M059J (cell line): ENCODE measurements at places on chromosomes 16 and 17. TPM values are rescaled to one million over a fixed set of nuclear protein-coding genes. Genes with fewer than 3 reads are reported as not detected.

GRCh38 chr17:46264456-46265198, 30.3 kb upstream of the LRRC37A start:
- peak; percentile 99 for DNase-seq

- no peak for DNase-seq
These were observed at the start of gene NTN3 for GRCh38 chr16:2471016-2471652. Gene NTN3, plus strand, starts transcription at chr16:2471297. Its CDS starts 405 bp downstream, at chr16:2471702.

DNA sequence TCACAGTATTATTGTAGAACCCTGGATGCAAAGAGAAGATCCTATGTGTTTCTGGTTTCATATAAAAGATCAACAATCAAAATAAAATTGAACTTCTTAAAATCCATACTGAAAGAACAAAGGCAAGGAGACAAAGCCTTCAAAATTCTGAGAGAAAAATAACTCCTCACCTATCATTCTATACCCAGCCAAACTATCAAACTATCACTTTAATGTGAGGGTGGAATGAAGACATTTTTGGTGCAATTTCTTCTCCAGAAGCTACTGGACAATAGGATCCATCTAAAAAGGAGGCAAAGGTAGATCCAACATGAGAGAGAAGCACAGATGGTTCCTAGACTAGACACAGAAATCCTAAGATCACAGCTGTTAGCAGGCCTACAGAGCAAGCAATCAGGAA, 71.1 kb downstream of the CPPED1 start:
- no peak for DNase-seq

- DNase-seq, result no peak
These were observed 27.5 kb downstream of the CEP131 start for GRCh38 chr17:81194941-81195901.

GRCh38 chr16:10076037-10076436, 106.2 kb downstream of the GRIN2A start:
- DNase-seq, result no peak

GRCh38 chr17:76397687-76398522, 13.5 kb downstream of the SPHK1 start:
- DNase-seq, result peak; percentile 80

DNA sequence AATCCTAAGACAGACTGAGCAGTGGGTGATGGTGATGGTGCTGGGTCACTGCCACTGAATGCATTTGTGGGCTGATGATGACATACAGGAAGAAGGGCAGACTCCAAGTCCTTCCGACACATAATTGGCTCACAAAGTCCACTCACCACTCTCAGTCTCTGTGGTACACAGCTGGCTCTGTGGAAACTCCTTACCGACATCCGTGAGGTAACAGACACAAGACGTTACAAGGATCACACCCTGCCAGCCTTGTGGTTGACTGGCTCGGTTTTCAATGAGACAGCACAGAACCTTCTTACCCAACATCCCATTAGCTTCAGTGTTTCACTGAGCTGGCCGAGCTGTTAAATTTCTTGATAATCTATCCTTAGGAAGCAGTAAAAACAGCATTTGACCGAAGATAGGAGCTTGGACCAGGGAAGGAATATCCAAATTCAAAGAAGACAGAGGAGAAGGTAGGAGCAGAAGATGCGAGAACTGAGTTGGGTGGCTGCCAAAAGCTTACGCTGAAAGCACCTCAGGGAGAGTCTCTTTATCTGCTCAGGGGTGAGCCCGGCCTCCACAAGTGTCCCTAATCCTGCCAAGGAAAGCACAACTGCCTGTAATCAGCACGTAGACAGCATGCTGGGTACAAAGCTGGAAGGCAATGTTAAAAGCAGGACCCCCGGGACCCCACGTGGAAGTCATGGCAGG, 5.5 kb upstream of the MXRA7 start:
- peak; percentile 97 for DNase-seq

- no peak for DNase-seq
These were observed 192.8 kb upstream of the CHMP6 start for GRCh38 chr17:80798595-80799537.

DNA sequence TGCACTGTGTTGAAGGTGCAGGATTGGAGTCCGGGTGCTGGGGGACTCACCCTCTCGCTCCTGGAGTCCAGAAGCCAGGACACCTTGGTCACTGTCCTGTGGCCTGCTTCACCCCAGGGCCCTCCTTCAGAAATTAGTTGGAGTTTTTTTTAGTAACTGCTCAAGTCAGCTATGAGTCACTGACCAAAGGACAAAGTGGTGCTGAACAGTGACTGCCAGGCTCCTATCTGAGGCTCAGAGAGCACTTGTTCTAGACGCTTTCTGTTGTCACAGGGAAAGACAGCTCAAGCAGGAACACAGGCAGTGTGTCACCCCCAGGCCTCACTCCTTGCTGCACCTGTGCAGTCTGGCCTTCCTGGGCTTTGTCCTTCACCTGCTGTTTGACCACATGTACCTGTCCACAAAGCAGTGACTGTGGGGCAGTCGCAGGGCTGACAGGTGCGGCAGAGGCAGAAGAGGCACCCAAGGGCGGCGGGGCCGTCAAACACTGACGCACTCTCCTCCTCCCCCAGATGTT, 4.1 kb upstream of the FAAP100 start:
- DNase-seq, result peak; percentile 77

GRCh38 chr16:875182-876040, 74.9 kb upstream of the GNG13 start:
- no peak for DNase-seq

- DNase-seq, result no peak
These were observed 252.4 kb downstream of the IRF8 start for GRCh38 chr16:86151239-86151851.

DNA sequence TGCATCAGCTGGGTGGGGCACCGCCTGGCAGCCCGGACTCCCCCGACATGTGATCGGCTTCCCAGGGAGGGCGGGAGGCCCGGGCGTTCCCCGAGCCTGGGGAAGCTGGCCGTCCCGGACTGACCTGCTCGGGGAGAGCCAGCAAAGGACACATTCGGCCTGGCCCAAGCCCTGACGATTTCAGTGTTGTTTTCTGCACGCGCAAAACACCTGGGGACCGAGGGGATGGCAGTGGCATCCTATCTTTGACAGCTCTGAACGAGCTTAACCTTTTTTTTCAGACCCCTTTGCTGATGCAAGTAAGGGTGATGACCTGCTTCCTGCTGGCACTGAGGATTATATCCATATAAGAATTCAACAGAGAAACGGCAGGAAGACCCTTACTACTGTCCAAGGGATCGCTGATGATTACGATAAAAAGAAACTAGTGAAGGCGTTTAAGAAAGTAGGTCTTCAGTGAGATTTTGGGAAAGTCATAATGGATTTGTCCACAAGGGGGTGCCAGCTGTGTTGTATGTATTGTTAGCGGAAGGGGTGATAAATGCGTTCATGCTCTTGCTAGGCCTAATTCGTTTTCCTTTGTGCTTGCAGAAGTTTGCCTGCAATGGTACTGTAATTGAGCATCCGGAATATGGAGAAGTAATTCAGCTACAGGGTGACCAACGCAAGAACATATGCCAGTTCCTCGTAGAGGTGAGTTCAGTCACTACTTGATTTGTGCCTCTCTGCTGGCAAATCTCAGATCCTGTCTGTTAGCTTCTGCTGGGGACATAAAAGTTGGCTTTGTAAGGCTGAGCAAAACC, 1.0 kb downstream of the EIF1 start:
- DNase-seq, result peak; percentile 44

DNA sequence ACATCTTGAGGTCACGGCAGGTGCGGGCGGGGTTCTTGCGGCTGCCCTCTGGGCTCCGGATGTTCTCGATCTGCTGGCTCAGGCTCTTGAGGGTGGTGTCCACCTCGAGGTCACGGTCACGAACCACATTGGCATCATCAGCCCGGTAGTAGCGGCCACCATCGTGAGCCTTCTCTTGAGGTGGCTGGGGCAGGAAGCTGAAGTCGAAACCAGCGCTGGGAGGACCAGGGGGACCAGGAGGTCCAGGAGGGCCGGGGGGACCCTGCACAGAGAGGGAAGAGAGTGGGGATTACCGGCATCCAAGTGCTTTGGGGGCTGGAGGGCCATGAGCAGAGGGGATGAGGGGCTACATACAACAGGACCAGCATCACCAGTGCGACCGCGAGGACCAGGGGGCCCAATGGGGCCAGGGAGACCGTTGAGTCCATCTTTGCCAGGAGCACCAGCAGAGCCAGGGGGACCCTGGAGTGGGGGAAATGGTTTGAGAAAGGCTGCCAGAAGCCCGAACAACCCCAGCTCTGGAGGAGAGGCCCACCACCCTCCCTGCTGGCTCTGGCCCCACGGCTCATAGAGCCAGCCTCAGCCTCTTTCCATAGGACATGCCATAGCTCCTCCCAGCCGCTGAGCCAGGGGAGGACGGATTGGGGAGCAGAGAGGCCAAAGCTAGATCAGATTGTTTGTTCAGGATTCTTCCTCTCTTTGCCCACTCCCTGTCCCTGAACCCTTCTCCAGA, 14.6 kb downstream of the COL1A1 start:
- DNase-seq, result no peak

DNA sequence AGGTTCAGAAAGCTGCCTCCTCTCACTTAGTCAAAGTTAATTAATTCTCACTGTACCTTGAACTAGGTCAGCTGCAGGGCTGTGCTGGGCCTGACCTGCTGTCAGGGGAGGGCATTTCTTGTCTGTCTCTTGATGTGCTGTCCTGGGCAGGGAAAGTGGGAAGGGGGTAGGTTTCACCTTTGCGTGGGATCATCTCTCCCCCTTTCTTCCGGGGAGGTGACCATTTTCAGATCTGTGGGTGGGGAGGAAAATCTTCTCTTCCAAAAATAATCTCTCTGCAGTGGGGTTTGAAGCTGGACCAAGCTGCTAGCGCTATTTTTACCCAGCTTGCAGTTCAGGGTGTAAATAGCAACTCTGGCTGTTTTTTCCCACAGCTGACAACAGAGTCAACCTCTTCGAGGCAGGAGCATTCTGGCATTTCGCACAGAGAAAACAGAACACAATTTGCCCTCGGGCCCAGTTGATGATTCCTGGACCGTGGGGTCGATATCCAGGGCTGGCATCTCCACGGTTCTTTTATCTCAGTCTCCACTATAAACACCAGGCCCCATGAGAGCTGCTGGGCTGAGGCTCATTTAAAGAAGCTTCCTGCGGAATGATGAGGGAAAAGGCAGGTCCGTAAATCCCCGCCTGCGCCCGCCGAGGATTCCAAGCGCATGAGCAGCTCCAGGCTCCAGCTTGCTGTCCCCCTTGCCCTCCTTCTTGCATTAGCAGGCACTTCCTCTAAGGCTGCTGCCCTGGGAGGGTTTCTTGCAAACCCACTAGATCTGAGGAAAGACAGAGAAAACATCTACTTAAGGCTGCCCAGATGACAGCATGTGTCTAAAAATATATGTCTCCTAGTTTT, 93.9 kb downstream of the YPEL2 start:
- DNase-seq, result no peak

DNA sequence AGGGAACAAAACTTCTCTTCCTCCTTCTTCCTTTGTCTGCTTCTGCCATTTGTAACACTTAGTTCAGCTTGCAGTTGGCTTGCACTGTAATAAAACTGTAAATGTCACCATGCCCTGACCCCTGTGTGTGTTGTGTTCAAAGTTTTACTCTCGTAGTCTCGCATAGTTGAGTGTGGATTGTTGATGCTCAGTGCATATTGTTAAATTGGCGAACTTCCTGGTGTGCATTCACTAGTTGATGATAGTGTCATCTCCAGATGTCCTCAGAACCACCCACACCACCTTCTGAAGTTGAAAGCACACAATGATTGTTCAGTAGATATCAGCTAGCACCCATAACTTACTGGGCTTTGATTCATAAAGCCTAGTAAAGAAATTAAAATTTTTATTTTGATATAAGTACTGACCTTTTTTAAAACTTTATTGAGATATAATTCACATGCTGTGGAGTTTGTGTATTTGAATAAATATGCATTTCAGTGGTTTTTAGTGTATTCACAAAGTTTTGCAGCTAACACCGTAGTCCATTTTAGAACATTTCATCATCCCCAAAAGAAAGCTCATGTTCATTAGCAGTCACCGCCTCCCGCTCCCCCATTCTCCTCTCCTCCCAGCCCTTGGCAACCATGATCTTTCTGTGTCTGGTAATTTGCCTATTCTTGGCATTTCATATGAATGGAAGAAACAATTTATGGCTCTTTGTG, 25.0 kb downstream of the USP10 start:
- peak; percentile 40 for DNase-seq

- DNase-seq, result peak; percentile 81
These were observed 26.3 kb downstream of the ERN1 start for GRCh38 chr17:64103391-64104364.

GRCh38 chr16:57664662-57665025, 3.5 kb upstream of the ADGRG3 start:
- no peak for DNase-seq

SLC5A10 gene
- 0.27 TPM in 1 of 2 replicates, not detected in the other for total RNA-seq

SDR42E2 gene
- not detected in 2 replicates for total RNA-seq

ACSF2 gene
- 23.4 and 29.1 TPM in 2 replicates for total RNA-seq

ARL5C gene
- total RNA-seq, result not detected in 2 replicates

RNPS1 gene
- total RNA-seq, result 164 and 181 TPM in 2 replicates

RPS15A gene
- 1,701 and 1,980 TPM in 2 replicates for total RNA-seq

GSDMA gene
- total RNA-seq, result not detected in 2 replicates
